ENCODE measurements at places on chromosomes 3 and 15. TPM values are rescaled to one million over a fixed set of nuclear protein-coding genes. Genes with fewer than 3 reads are reported as not detected.

The NXPE3 gene
- 26.3 TPM for total RNA-seq

The TTLL13 gene
- not detected for total RNA-seq

The KLF15 gene
- 4.1 TPM for total RNA-seq

The MBNL1 gene
- 267 TPM for total RNA-seq

The GRIP2 gene
- total RNA-seq: 0.15 TPM

The SCN11A gene
- total RNA-seq: under 0.01 TPM

The CCR3 gene
- total RNA-seq: 0.33 TPM

The CKMT1B gene
- not detected for total RNA-seq

The CHL1 gene
- 8.9 TPM for total RNA-seq

The AQP9 gene
- total RNA-seq: not detected

The SLC6A11 gene
- not detected for total RNA-seq

The SLC35G2 gene
- total RNA-seq: 15.3 TPM

The HRG gene
- not detected for total RNA-seq

The SMAD6 gene
- 16.6 TPM for total RNA-seq

The MYD88 gene
- total RNA-seq: 14.9 TPM

The CSTA gene
- total RNA-seq: 2.6 TPM

The CMTM8 gene
- total RNA-seq: 0.17 TPM

The KLHL24 gene
- 66.5 TPM for total RNA-seq

The CHRNB4 gene
- not detected for total RNA-seq

Measured in smooth muscle cell of trachea (primary cell).